ENCODE measurements at places on chromosomes 12 and 14.

DNA sequence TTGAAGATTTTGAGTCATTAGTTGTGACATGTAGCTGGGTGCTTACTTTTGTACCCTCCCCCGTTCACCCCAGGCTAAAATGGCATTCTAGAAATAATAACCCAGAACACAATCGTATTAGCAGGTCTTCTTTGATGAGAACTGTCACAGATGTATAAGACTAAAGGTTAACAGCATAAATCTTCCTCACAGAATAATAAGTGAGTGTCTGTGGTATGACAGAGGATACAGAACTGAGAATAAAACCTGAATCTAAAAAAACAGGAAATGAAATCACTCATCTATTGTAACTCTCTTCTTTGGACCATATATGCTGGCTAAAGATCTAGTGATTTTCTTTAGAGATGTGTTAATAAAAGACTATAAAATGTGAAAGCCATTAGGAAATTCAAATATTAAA, 746.6 kb downstream of the LRFN5 start:
- no peak for DNase-seq

- DNase-seq, result no peak
Measured at GRCh38 chr12:89166525-89166934, 185.8 kb downstream of the DUSP6 start.

DNA sequence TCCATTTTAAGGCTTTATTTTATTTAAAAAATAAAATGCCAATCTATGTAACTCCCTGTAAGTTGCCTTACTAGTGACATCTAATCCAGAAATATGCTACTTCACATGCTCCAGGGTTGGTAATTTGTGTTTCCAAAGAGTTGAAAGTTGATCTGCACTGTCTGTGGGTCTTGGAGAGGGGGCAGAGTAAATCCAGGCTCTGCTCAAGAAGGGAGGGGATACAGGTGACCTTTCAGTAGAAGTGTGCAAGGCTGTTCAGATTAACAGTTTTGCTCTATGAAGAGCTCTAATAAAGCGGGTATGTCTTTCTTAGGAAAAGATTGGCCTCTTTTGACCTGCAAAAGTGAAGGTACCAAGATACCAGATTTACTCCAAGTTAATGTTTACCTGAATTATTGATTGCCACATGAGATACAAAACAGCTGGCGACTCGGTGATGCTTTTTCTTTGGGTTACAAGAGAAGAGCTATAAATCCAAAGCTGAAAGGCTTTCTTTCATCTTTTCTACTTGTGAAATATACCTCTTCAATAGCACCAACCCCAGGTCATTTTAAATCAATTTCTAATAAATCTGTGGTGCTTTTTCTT, 75.6 kb upstream of the FLRT2 start:
- DNase-seq, result no peak

DNA sequence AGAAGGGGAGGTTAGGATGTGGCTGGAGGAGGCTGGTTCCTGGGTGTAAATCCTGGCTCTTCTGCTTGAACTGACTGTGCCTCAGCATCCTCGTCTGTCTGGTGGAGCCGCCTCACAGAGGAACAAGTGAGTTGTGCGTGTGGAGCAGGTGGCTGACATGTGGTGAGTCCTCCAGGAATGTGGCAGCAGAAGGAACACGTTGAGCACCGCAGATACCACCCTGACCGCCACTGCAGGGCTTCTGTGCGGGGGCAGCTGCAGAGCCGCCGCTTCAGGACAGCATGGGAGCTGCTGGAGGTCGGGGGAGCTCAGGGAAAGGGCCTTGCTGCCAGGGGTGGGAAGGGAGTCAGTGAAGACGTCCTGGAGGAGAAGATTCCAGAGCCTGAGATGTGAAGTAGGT, 48.9 kb downstream of the TRAF3 start:
- no peak for DNase-seq

GRCh38 chr12:9604287-9604686, 3.4 kb downstream of the KLRB1 start:
- no peak for DNase-seq

- no peak for DNase-seq
Measured at GRCh38 chr14:104393199-104393897, 186.2 kb upstream of the C14orf180 start.

DNA sequence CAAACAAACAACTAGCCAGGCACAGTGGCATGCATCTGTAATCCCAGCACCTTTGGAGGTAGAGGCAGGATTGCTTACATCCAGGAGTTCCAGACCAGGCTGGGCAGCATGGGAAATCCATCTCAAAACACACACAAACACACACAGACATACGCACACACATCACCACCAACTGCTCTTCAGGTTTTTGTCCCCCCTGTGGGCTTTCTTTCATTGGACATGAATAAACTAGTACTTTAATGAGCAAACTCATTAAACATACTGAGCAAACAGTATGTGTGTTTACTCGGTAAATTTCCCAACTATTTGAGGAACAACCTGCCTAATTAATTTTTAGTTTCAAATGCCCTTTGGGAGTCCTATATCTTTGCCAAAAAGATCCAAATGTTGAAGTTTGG, 10.1 kb upstream of the RASSF3 start:
- DNase-seq, result no peak

DNA sequence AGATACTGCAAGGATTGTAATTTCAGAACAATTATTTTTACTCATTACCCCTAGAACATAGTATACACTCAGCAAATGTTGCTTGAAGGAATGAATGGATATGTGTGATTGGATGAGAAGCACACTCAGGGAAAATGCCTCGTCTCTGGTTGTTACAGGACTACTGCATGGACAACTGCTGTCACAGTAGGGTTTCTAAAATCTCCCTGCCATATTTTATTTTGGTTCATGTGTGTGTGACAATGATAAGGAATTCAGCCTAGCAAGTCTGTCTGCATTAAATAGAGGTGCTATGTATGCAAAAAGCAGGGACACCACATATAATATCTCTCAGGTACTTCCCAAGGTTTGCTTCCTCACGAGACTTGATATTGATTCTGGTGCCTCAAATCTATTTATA, 1.4 kb downstream of the PTPRR start:
- no peak for DNase-seq

- no peak for DNase-seq
Measured at GRCh38 chr12:2667716-2668440, 126.9 kb upstream of the FKBP4 start.

- DNase-seq, result no peak
Measured at GRCh38 chr14:100736269-100737180, 9.8 kb downstream of the DLK1 start.

DNA sequence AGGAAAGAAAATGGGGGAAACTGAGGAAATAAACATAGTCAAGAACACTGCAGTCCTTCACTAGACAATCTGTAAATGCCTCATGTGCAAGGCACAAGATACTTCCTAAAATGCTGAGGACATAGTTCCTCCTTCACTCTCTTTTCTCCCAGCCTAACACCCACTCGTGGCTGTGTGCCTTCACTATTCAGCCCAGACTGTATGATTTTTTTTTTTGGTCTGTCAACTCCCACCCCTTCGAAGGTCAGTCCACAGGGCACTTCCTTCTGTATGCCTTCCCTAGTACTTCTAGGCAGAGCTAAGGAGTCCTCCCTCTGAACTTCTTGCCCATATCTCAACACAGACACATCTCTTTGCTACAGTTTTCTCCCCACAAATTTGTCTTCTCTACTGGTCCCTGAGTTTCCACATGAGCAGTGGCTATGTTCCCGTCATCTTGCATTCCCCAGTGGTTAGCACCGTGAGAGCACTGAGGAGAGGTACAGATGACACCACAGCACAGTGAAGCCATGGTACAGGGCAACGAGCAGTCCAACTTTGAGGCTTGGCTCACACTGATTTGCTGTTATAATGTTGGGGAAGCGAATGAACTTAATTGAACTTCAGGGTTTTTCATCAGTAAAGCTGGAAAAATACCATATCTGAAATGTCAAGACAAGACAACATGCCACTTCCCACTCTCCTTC, 24.1 kb upstream of the SYCP3 start:
- no peak for DNase-seq

- no peak for DNase-seq
Measured at GRCh38 chr12:108915632-108916133, 35.8 kb downstream of the DAO start.

- no peak for DNase-seq
Measured at GRCh38 chr14:72965249-72965648, 39.0 kb downstream of the DCAF4 start.

DNA sequence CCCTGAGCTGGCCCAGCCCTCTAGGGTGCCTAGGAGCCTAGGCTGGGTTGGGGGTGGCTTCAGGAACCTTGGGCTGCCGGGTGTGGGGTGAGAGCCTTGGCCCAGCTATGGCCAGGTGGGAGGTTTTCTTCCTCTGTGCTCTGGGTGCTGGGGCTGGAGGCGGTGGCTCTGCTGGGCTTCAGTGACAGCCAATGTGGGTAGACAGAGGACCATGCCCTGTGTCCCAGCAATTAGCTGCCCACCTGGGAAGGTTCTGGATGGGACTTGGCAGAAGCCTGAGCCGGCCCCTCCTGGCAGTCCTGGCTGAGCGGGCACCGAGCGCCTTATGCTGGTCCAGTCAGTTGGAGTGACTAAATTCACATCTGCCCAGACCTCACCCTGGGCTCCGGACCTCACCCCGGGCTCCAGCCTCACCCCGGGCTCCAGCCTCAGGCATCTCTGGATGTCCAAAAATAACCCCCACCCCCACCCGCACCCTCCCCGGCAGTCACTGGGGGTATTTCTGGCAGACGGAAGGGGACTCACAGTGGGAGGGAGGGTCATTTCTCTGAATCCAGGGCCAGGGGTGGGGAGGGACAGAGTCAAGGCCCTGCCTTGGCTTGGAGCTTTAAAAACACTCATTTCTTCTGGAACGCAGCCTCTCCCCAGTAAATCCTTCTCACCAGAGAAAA, 46.9 kb downstream of the CYP46A1 start:
- DNase-seq, result no peak

DNA sequence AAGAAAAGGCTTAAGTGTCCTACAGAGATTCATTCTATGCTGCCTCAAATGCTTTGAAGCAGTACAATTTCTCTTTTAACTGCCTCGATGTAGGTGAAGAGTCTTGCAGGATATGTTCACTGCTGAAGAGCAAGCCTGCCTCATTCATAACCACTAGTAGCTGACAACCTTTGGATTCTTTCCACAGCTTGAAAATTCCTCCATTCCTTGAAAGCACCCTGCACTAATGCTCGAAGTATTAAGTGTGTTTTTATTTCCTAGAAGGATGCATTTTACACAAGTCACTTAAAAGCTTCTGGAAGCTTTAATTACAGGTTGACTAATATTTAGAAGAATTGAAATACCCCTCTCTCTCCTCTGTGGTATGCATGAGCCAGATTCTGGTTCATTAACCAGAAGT, 429.4 kb downstream of the DIO2 start:
- no peak for DNase-seq

DNA sequence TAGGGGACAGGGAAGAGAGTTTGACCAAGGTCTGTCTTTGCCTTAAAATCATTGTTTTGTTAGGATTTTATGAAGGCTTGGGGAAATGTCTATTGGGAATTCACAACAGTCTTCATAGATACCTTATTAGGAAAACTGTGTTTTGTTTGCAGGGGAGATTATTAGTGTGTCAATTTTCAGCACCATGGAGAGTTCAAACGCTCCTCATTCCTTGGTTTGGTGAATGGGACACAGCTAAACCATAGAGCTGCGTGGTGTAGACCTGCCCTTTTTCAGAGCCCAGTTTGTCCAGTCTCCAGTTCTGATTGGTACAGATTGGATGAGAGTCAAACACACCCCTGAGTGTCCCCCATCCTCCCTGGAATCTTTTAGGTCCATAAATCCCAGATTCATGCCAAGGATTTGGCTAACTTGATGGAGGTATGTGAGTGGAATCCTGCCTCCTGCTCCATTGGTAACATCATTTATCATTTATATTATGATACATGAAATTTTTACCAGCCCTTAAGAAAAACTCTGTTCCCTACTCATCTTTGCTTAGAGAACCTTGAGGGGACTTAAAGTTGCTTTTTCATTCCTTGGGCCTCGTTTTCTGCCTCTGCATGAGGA, 12.0 kb downstream of the NGDN start:
- no peak for DNase-seq

DNA sequence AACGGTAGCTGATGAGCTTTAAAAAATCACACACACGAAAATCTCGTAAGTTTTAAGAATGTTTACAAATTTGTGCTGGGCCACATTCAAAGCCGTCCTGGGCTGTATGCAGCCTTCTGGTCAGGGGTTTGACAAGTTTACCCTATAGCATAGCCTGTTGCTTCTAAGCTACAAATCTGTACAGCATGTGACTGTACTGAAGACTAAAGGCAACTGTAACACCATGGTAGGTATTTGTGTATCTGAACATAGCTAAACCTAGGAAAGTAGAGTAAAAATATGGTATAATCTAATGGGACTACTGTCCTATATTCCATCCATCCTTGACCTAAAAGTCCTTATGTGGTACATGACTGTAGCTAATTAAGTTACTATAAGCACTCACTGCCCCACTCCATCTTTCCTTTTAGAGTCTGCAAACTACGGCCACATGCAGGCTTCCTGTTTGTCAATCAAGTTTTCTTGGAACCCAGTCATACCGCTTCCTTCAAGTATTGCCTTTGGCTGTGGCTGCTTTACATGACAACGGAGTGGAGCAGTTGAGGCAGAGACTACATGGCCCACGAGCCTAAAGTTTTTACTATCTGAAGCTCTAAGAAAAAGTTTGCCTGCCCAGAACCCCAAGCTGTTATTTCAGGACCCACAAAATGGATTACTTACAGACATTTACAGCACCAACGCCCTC, 18.5 kb downstream of the KRT7 start:
- no peak for DNase-seq

GRCh38 chr12:77384941-77385340, 319.6 kb upstream of the E2F7 start:
- no peak for DNase-seq

- DNase-seq, result no peak
Measured at GRCh38 chr14:92400579-92401444, 77.8 kb downstream of the SLC24A4 start.

DNA sequence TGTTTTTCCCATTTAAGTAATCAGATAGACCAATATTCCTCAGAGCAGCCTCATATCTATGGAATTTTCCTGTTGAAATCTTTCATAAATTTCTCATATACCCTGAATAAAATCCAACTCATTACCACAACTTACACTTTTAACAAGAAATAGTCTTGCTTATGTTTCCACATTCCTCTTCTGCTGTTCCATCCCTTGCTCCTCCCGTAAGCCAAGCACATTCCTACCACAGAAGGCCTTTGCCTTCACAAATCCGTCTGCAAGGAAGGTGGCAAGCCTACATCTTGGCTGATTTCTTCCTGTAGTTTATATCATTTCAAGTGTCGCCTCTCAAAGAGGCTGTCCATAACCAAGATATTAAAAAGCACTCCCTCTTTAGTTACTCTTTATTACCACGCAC, 127.7 kb downstream of the C12orf50 start:
- DNase-seq, result no peak

DNA sequence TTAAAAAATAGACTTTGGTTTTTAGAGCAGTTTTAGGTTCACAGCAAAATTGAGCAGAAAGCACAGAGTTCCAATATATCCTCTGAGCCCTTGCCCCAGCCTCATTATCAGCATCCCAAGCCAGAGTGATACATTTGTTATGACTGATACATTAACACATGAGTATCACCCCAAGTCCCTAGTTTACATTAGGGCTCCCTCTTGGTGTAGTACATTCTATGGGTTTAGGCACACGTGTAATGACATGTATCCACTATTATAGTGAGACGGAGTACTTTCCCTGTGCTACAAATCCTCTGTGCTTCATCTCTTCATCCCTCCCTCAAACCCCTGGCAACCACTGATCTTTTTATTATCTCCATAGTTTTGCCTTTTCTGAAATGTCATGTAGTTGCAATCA, 22.5 kb upstream of the GSG1 start:
- DNase-seq, result no peak
